IMR-90 (cell line): ENCODE measurements at places on chromosomes 5 and 9. TPM values are rescaled to one million over a fixed set of nuclear protein-coding genes. Genes with fewer than 3 reads are reported as not detected.
A peak's percentile ranks its signal among the peaks of the same experiment; 100 is the strongest.

- no peaks in the 10 kb centered on the region; the same call in 1 of the 2 replicates for H3K4me1 ChIP-seq
- H3K27ac ChIP-seq = no peak overlapping the region
- peak; percentile 86 for DNase-seq
- no peaks in the 10 kb centered on the region for H3K36me3 ChIP-seq
These were observed 57.3 kb downstream of the GADD45G start for GRCh38 chr9:89661956-89662717.

DNA sequence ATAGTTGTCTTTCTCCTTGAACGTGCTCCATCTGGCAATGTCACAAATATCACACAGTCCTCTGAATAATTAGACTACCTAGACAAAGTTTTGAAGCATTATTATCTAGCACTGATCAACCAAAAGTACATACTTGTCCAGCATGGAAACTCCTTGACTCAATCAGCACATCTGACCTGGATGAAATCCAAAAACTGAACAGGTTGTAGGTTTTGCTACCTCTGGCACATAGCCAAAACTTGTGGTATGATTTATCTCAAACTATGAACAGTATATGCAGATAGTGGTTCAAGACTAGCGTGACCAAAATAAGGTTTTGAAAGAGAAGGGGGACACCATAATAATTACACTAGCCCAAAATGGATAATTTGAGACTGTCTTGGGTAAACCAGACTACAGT is 158.1 kb downstream of the ARRDC3 start:
- H3K27ac ChIP-seq = no peak overlapping the region
- no peak for DNase-seq
- no peaks in the 10 kb centered on the region for H3K4me1 ChIP-seq
- H3K4me3 ChIP-seq = no peak overlapping the region

DNA sequence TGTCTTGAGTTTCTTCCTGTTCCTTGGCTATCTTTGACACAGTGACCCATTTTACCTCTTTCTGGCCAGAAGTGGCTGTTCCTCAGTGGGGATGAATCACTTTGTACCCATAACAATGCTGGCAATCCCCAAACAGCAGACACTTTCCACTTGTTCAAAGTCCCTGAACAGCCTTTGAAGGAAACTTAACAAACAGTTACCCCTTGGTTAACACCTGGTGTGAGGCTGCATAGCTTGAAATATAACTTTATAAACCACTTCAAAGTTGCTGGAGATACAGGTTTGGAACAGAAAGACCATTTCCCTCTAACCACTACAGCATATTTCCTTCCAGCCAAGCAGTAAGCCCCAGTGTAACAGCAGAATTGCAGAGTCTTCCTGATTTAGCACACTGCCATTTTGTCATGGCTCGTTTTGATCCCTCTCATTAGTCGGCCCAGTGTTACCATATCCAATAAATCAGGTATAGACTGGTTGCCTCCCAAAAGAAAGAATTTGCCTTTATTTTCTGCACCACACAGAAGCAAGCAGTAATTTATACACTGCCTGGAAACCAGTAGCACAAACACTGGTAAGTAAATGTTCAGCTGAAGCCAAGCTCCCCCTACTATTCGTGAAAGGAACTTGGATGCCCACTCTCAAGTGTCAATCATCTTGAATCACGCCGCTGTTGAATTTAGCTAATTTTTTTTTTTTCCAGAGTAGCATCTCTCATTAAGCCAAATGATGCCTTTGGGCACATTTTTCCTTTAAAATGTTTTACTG is 225.9 kb downstream of the PIK3R1 start:
- no peak overlapping the region for H3K4me3 ChIP-seq
- H3K4me1 ChIP-seq = peaks cover 3% of the 10 kb centered on the region; the same call in 1 of the 2 replicates
- DNase-seq = no peak
- no peak overlapping the region for H3K27ac ChIP-seq

The PCDH1 gene
- 0.83 and 0.90 TPM in 2 replicates for total RNA-seq
